H7 (cell line): ENCODE measurements at places on chromosomes 12 and 14. TPM values are rescaled to one million over a fixed set of nuclear protein-coding genes. Genes with fewer than 3 reads are reported as not detected.

The NEK9 gene
- 23.0 and 38.4 TPM in 2 replicates for total RNA-seq

The PLEKHD1 gene
- total RNA-seq, result 0.10 and 0.37 TPM in 2 replicates

The SIX6 gene
- total RNA-seq, result 0.04 and 0.07 TPM in 2 replicates

The HOXC12 gene
- not detected in 2 replicates for total RNA-seq

The CSRP2 gene
- total RNA-seq, result 99.2 and 108 TPM in 2 replicates

The MORN3 gene
- 0.31 and 1.5 TPM in 2 replicates for total RNA-seq

The GARIN6 gene
- total RNA-seq, result not detected in 2 replicates
